ENCODE measurements at places on chromosomes 2 and 18. TPM values are rescaled to one million over a fixed set of nuclear protein-coding genes. Genes with fewer than 3 reads are reported as not detected.

The TCF7L1 gene
- total RNA-seq = 9.9 TPM

The FAHD2B gene
- total RNA-seq = 11.8 TPM

The FAM237A gene
- not detected for total RNA-seq

The IL36G gene
- not detected for total RNA-seq

The PLB1 gene
- total RNA-seq = 1.5 TPM

The DNAH6 gene
- total RNA-seq = 0.05 TPM

The RETREG2 gene
- total RNA-seq = 55.8 TPM

The ACVR1C gene
- total RNA-seq = 0.05 TPM

The SLC5A7 gene
- not detected for total RNA-seq

The MRPL53 gene
- 112 TPM for total RNA-seq

The GALNT5 gene
- total RNA-seq = 2.5 TPM

The C2orf42 gene
- 6.6 TPM for total RNA-seq

The UBXN2A gene
- total RNA-seq = 18.6 TPM

The NDC80 gene
- 9.1 TPM for total RNA-seq

The DBI gene
- total RNA-seq = 526 TPM

The SLC9A4 gene
- not detected for total RNA-seq

The ADAM23 gene
- total RNA-seq = 9.6 TPM

The B3GNT7 gene
- 3.0 TPM for total RNA-seq

The COL4A4 gene
- 2.4 TPM for total RNA-seq

The STARD6 gene
- not detected for total RNA-seq

The AGXT gene
- not detected for total RNA-seq

The TPO gene
- total RNA-seq = 0.08 TPM

The ANKRD30B gene
- total RNA-seq = not detected

The DYSF gene
- 0.55 TPM for total RNA-seq

The ANKRD29 gene
- 17.4 TPM for total RNA-seq

The PTH2R gene
- total RNA-seq = not detected

The EFHD1 gene
- total RNA-seq = 3.6 TPM

The NAT8 gene
- not detected for total RNA-seq

The DSC2 gene
- total RNA-seq = 0.65 TPM

The AKAIN1 gene
- not detected for total RNA-seq

The SKA1 gene
- total RNA-seq = 11.7 TPM

The APLF gene
- 0.66 TPM for total RNA-seq

The HOXD13 gene
- total RNA-seq = 0.29 TPM

The FBXO48 gene
- 0.34 TPM for total RNA-seq

The ADGRF3 gene
- total RNA-seq = 0.23 TPM

The EVX2 gene
- total RNA-seq = not detected

The RAD51AP2 gene
- not detected for total RNA-seq

The ANKRD62 gene
- total RNA-seq = not detected

The DLGAP1 gene
- total RNA-seq = not detected

The RAB17 gene
- 0.36 TPM for total RNA-seq

The TSPYL6 gene
- not detected for total RNA-seq

The CYTIP gene
- total RNA-seq = not detected

The RAB11FIP5 gene
- total RNA-seq = 35.9 TPM

The EFEMP1 gene
- total RNA-seq = 28.4 TPM

The BMP10 gene
- total RNA-seq = not detected

The FIGN gene
- 1.5 TPM for total RNA-seq

The MALT1 gene
- total RNA-seq = 9.7 TPM

The CTAGE1 gene
- total RNA-seq = not detected

The TNFAIP6 gene
- 1.2 TPM for total RNA-seq

The CCDC121 gene
- total RNA-seq = 4.4 TPM

The ZNF892 gene
- 0.43 TPM for total RNA-seq

The RNF25 gene
- 55.8 TPM for total RNA-seq

The RNF152 gene
- total RNA-seq = 0.02 TPM

The IGFBP2 gene
- total RNA-seq = 93.5 TPM

The CHRND gene
- total RNA-seq = not detected

The VWA3B gene
- total RNA-seq = not detected

The ALPG gene
- total RNA-seq = 0.45 TPM

The SNED1 gene
- total RNA-seq = 0.79 TPM

The SLC9A2 gene
- 3.7 TPM for total RNA-seq

Measured in A549 treated with GW870086 at 1 μM for 4 hours (cell line).